ENCODE measurements at places on chromosomes 4 and X. TPM values are rescaled to one million over a fixed set of nuclear protein-coding genes. Genes with fewer than 3 reads are reported as not detected.

The REELD1 gene
- 0.71 TPM for total RNA-seq

The SNX12 gene
- 61.7 TPM for total RNA-seq

The SLC34A2 gene
- 796 TPM for total RNA-seq

The MAGIX gene
- 8.5 TPM for total RNA-seq

The GRIA2 gene
- total RNA-seq, result not detected

The TCEANC gene
- 3.1 TPM for total RNA-seq

- H3K27me3 ChIP-seq, result no peaks in the 10 kb centered on the region
- DNase-seq, result no peak
- H3K4me1 ChIP-seq, result no peaks in the 10 kb centered on the region
- H3K4me3 ChIP-seq, result no peak overlapping the region
- H3K36me3 ChIP-seq, result no peaks in the 10 kb centered on the region
Observed at GRCh38 chr4:173464481-173464880, 65.5 kb downstream of the HAND2 start.

DNA sequence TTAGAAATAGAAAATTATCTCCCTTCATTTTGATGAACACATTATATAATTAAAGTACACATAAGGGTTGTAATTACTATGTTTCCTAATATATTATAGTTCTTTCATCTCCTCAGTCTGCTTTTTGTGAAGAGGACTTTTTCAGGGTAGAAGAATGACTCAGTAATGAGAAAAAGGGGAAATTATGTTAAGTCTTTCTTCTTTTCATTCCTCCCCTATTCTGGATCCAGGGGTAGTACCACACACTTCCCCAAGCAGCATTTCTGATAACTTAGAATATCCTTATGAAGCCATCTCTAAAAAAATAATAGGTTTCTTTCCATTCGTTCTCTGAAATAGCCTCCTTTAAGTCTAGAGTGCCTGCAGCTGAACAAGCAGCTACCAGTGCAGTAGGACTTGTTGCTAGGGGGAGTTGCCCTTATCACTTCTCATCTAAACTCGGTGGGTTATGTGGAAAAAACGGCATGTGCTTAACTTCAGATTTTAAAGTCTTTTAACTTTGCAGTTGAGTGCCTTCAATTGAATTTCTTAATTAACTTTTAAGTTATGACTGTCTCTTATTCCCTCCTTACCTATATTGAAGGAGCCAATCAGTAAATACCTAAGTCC is 184.8 kb downstream of the ARHGAP24 start:
- DNase-seq, result no peak
- H3K4me1 ChIP-seq, result no peaks in the 10 kb centered on the region
- no peaks in the 10 kb centered on the region for H3K27me3 ChIP-seq
- no peak overlapping the region for H3K4me3 ChIP-seq

GRCh38 chrX:9518051-9518450 is 53.2 kb downstream of the TBL1X start:
- no peaks in the 10 kb centered on the region for H3K27me3 ChIP-seq
- H3K36me3 ChIP-seq, result no peaks in the 10 kb centered on the region

DNA sequence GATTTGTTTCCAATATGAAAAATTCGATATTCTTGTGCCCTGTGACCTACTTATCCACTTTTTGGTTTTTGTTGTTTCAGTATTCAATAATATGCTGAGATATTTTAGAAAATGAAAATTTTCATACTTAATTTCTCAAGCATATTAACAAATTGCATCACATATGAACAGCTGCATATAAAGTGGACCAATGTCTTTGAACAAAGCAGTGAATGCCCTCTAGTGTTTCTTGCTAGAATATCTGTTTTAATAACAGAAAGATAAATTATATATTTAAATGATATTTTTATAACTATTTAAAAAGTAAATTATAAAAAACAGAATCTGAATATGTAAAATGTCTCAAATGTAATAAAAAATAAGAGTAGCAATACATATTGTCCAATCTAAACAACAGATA is 31.7 kb upstream of the INTU start:
- no peak overlapping the region for H3K4me3 ChIP-seq
- no peak for DNase-seq
- no peaks in the 10 kb centered on the region for H3K4me1 ChIP-seq
- no peak overlapping the region for H3K27ac ChIP-seq
- H3K36me3 ChIP-seq, result no peaks in the 10 kb centered on the region

- H3K4me3 ChIP-seq, result no peak overlapping the region
- no peak for DNase-seq
- H3K4me1 ChIP-seq, result peaks cover 3% of the 10 kb centered on the region
- no peaks in the 10 kb centered on the region for H3K36me3 ChIP-seq
Observed at GRCh38 chrX:64977830-64978229, 1.6 kb upstream of the ZC4H2 start.

DNA sequence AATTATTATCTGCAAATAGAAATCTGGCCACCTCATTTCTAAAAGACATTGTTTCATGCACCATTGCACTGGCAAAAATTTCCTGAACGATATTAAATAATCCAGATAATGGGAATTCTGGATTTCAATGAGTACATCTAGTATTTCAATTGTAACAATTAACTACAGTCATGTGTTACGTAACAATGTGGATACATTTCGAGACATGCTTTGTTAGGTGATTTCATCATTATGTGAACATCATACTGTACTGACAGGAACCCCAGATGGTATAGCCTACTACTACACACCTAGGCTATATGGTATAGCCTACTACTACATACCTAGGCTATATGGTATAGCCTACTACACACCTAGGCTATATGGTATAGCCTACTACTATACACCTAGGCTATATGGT is 14.8 kb downstream of the LAMTOR3 start:
- peaks cover 68% of the 10 kb centered on the region for H3K36me3 ChIP-seq
- no peaks in the 10 kb centered on the region for H3K4me1 ChIP-seq
- no peak for DNase-seq
- no peak overlapping the region for H3K4me3 ChIP-seq
- no peaks in the 10 kb centered on the region for H3K27me3 ChIP-seq
- H3K27ac ChIP-seq, result no peak overlapping the region

DNA sequence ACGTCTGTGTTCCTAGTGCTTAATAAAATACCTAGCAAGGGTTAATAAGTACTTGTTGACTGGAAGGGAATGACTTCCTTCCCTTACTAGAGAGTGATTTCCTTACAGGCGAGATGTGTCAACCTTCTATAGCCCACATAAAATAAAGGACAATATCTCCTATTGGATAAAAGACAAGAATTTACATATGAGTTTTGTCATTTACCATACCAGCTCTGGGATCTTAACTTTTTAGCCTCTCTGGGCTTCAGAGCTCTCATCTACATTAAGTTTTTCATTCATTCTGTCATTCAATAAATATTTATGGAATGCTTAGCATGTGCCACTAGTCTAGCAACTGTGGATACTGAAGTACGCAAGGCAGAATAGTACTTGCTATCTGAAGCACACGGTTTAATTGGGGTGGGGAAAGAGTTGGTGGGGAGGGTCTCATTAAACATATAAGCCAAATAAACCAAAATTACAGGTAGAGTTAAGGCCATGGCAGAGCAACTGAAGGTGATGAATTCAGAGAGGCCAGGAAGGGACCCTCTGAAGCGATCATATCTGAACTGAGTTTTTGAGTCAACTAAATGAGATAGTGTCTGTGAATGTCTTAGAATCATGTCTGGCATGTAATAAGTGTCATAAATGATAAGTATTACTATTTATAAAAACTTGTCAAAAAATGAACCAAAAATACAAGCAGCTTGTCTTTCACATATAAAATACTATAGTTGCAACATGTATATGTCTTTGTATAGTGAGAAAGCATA is 91.6 kb upstream of the BMP2K start:
- H3K27ac ChIP-seq, result no peak overlapping the region
- H3K36me3 ChIP-seq, result no peaks in the 10 kb centered on the region
- H3K27me3 ChIP-seq, result no peaks in the 10 kb centered on the region
- no peak overlapping the region for H3K4me3 ChIP-seq

- peaks cover 5% of the 10 kb centered on the region for H3K4me1 ChIP-seq
- H3K36me3 ChIP-seq, result no peaks in the 10 kb centered on the region
- peak overlapping the region; percentile 90 for H3K27ac ChIP-seq
- H3K4me3 ChIP-seq, result peak overlapping the region; percentile 62
Observed at GRCh38 chr4:36243355-36244256, 708 bp downstream of the ARAP2 start.

DNA sequence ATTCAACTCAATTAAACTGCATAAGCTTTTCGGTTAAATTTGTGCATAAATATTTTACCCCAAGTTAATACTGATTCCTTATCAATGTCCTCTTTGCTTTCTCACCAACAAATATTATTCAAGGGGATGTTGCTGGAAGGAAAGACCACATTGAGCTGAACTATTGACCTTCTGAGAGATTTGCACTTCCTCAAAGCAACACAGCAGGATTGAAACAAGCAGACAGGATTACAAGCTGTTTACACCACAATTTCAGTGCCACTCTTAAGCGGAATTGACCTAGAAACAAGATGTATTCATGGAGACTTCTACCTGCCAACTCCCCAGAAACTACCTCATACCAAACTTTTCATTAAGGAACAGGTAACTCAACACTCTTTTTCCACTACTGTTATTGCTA is 96.5 kb upstream of the DUSP21 start:
- no peaks in the 10 kb centered on the region for H3K4me1 ChIP-seq
- no peak overlapping the region for H3K27ac ChIP-seq
- no peak overlapping the region for H3K4me3 ChIP-seq
- no peaks in the 10 kb centered on the region for H3K27me3 ChIP-seq
- H3K36me3 ChIP-seq, result no peaks in the 10 kb centered on the region
- DNase-seq, result no peak

DNA sequence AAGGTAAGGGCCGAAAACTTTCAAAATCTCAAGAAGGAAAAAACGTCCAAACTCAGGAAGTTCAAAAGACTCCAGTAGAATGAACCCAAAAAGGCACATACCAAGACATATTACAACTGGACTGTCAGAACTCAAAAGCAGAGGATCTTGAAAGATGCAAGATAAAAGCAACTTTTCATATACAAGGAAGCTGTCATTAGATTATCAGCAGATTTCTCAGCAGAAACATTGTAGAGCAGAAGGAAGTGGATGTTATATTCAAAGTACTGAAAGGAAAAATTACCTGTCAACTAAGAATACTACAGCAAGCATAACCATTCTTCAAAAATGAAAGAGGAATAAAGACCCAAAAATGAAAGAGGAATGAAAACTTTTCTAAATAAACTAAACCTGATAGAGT is 224.9 kb downstream of the FAT4 start:
- no peaks in the 10 kb centered on the region for H3K36me3 ChIP-seq
- H3K27me3 ChIP-seq, result no peaks in the 10 kb centered on the region
- H3K4me3 ChIP-seq, result no peak overlapping the region

GRCh38 chrX:12149670-12150407 is 11.6 kb downstream of the FRMPD4 start:
- H3K36me3 ChIP-seq, result no peaks in the 10 kb centered on the region
- no peak for DNase-seq
- H3K27me3 ChIP-seq, result no peaks in the 10 kb centered on the region
- no peak overlapping the region for H3K4me3 ChIP-seq
- H3K4me1 ChIP-seq, result no peaks in the 10 kb centered on the region

GRCh38 chrX:149962859-149963757 is 24.8 kb upstream of the EOLA2 start:
- no peak overlapping the region for H3K27ac ChIP-seq
- no peak for DNase-seq
- no peaks in the 10 kb centered on the region for H3K4me1 ChIP-seq
- no peaks in the 10 kb centered on the region for H3K27me3 ChIP-seq
- no peak overlapping the region for H3K4me3 ChIP-seq

GRCh38 chr4:138977524-138977923 is 38.1 kb upstream of the NOCT start:
- no peaks in the 10 kb centered on the region for H3K36me3 ChIP-seq
- no peak overlapping the region for H3K27ac ChIP-seq
- no peak overlapping the region for H3K4me3 ChIP-seq
- no peak for DNase-seq

DNA sequence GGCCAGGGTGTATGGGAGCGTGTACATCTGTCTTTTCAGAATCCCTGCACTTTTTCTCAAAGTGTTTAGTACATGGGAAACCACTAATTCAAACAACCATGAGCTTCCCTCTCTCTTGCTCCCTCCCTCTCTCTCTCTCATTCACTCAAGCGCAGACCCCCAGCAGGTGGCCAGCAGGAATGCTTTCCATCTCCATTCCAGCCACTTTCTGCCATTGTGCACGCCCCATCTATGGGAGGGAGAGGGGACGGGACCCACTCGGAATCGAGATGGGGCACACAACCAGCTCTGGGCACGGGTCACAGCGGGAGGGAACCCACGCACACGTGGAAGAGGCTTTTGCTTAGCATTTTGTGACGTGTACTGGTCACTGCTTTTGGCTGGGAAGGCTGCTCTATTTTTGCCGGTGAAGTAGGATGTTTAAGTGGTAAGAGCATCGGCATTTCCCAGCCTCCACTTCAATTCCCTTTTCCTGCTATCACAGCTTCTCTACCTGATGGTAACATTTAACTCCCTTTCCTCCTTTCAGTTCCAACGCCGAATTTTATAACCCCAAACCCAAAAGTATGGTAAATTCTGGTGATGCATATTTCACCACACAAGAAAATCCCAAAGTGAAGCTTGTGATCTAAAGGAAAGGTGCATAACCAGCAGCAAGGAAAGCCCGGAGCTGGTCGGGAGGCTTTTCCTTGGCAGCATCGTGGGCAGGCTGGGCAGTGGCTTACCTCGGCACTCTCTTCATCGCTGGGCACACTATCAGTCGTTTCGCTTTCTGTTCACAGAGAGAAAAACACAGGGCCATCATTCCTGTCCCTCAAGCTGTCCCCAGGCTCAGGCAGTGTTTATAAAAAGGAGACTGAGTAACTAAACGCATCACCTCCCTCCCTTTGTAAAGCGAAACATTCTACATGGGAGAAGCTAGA is 84.1 kb downstream of the IRF2 start:
- H3K4me3 ChIP-seq, result no peak overlapping the region
- H3K36me3 ChIP-seq, result peaks cover 52% of the 10 kb centered on the region
- peaks cover 33% of the 10 kb centered on the region for H3K4me1 ChIP-seq
- no peaks in the 10 kb centered on the region for H3K27me3 ChIP-seq
- no peak overlapping the region for H3K27ac ChIP-seq

DNA sequence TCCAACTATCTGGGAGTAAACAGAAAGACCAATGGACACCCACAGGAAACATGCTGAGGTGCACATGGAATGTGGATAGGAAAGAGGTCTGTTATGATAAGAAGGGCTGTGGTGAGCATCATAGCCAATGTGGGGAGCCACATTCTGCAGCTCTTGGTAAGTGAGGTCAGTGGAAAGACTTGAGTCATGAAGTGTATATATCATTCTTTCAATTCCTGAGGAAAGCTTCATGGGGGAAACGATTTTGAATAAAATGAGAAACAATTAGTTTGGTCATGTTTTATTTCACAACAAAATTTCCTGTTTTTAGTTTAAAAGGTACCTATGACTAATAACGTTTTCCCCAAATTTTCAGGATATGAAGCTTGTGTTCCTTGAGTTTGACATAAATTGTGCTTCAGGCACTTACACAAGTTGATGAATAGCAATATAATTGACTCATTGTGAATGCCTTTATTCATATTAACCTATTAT is 41.4 kb upstream of the RASSF6 start:
- H3K4me1 ChIP-seq, result no peaks in the 10 kb centered on the region
- no peak overlapping the region for H3K4me3 ChIP-seq

DNA sequence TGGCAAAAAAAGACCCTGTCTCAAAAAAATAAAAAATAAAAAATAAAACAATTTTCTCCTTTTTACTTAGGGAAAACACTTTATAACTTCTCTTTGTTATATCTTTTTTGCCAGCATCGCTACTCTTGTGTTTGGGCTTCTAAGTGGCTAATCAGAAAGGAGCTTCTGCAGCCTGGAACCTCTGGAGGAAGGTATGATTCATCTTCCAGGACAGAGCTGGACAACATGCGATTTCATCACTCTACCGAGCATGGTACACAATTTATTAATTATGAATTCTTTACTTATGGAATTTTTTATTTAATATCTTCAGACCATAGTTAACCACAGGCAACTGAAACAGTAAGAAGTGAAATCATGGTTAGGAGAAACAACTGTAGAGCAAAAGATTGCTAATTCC is 1254.3 kb upstream of the AGA start:
- no peaks in the 10 kb centered on the region for H3K36me3 ChIP-seq
- no peaks in the 10 kb centered on the region for H3K27me3 ChIP-seq
- H3K4me1 ChIP-seq, result no peaks in the 10 kb centered on the region

All from upper lobe of left lung (tissue), 6 donors.